AG09319 (cell line): ENCODE measurements at places on chromosomes 3 and 15.

DNA sequence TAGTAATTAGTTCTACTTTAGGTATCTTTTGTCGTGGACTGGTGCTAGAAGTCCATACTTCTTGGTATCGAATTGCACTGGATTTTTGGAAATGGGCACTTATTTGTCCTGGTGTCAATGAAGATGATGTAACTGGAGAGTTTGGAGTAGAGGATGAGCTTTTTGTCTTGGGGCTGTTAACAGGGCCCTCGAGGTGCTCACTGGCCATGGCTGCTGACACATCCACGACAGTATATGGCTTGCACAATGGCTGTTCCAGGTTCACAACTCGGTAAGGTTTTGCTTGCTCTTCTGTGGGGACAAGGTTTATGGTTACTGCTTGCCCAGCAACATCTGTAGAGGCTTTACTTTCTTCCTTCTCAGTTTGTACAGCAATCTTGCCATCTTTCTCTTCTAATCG, 109.4 kb upstream of the TSPAN3 start:
- no peak for DNase-seq

DNA sequence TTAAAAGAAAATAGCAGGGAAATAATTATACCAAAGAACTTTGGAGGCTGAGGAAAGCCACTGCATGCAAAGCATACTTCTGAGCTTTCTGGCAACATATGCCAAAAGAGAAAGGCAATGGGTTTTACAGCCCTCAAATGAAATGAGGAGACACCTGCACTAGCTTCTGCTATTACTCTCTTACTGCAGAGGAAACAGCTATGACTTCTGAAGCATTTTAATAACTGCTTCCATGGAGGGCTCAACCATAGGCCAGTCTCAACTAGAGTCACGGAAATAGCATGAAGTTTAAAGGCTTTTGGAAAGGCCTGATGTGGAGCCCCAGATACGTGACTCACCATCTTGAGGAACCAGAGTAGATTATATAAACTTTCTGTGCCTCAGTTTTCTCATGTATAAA, 114.8 kb downstream of the OXNAD1 start:
- DNase-seq = no peak

DNA sequence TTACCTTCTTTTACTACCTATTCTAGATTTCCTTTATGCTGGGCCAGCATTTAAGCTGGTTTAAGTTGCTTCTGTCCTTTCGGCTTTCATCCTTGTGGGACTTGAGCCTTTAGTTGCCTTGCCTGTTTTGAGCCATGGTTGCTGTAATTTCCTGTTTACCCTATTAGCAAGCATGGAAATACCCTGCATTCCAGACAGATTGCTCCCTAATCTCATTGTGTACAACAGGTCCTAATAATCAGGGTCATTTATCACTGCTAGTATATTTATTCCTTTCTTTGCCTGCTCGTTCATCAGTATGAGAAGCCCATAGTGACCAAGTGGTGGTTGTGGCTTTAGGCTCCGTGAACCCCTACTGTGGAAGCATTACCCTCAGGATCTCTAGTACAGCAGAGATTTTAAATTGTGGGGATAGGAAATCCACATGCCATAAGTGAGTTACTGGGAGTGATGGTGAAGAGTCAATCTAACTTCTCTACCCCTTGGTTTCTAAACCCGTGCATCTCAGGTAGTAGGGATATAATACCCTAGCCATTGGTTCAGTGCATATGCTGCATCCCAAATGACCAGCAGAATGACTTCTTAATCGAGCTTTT, 31.9 kb downstream of the NCK1 start:
- DNase-seq = peak; percentile 40

DNA sequence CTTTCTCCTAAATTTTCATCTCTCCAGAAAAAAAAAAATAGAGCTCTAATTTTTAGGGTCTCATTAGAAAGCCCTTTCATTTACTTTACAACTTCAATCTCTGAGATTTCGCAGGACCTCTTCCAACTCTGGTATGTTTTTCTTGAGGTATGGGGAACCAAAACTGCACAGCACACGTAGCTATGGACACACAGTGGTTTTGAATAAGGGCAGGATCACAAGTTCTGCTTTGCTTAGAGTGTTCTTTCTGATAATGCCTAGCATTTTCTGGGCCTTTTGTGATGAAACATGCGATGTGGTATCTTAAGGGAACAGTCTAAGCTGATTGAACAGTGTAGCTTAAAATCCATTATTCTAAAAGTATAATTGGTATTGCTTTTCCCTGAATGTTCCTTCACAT, 25.3 kb downstream of the ZNF592 start:
- DNase-seq = no peak

- peak; percentile 29 for DNase-seq
Observed at GRCh38 chr15:73081321-73081958, 29.2 kb downstream of the NEO1 start.

DNA sequence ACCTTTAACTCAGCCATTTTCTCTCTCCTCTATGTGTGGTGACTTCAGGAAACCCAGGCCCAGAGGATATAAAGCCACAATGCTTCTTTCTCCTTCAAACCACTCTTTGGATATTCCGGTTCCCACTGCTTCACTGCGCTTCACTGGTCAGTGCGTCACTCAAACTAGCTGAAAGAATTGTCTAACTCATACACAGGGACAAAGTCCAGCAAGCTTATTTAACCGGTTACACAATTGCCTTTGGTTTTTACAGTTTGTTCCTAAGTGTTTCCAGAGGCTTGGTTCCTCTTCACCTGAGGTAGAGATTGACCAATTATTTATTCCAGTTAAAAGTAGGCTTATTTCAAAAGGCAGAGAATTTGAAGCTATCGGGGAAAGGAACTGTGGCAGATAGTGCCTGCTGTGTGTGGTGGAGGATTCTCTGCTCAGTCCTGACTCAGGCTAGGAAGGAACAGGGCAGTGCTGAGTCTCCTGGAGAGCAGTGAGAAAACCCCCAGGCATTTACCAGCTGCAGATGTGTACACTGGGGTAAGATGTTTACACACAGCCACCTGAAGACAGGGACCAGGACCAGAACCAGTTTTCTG, at the start of gene HGD:
HGD (minus strand) TSS at position 145 of the 587 bp plus-strand sequence; CDS start at position 17, 128 bp downstream.
- no peak for DNase-seq

GRCh38 chr15:49199666-49200065, 29.6 kb downstream of the GALK2 start:
- DNase-seq = peak; percentile 15

GRCh38 chr3:149638228-149639092, 19.4 kb downstream of the WWTR1 start:
- peak; percentile 67 for DNase-seq

DNA sequence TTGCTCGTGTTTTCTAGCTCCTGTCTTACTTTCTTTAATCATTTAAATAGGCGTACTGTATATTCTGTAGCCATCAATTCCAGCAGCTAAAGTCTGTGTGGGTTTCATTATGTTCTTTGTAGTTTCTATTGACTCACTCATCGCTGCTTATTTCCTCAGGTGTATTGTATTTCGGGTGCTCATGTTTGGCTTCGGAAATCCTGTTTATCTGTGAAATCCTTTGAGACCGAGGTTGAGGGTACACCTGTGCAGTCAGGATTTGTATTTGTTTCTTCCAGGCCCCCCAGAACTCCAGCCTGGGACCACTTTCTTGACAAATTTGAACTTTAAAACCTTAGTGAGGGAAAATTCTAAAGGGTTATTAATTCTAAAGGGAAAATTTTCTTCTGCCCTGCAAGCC, 2.0 kb upstream of the PAK2 start:
- DNase-seq = no peak

DNA sequence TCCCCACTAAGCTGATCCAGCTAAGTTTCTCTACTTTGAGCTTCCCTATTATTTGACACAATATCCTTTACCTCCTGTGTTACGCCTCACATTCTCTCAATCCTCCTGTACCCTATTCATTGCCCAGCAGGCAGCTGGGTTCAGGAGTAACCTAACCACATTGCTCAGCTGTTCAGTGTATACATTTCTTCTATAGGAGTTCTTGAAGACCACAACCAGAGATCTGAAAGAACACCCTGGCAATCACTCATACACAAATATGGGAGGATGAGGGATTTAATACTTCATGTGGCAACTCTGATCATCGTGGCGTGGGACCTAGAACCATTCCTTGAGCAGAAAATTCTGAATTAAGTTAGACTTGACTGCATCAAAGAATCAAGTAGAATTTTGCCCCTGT, 346.8 kb upstream of the ARPP21 start:
- no peak for DNase-seq

DNA sequence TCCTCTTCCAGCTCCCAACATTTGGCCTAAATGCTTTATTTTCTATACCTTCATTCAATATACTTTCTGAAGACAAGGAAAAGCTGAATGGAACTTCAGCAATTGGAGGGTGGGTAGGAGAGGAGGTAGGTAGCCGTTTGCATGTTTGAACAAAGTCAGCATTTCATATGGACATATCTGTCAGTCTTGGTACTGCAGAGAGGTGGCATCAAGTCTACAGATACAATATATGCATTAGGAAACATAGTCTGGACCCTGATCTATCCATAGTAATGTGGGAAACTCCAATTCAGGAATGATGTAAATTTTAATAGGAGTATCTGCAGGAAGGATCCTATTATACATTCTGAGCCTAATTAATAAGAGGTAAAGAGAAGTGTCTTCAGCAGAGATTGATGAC, 526.4 kb downstream of the MECOM start:
- DNase-seq = no peak

- DNase-seq = no peak
Observed at GRCh38 chr3:101854608-101855304, 5.4 kb downstream of the NFKBIZ start.

DNA sequence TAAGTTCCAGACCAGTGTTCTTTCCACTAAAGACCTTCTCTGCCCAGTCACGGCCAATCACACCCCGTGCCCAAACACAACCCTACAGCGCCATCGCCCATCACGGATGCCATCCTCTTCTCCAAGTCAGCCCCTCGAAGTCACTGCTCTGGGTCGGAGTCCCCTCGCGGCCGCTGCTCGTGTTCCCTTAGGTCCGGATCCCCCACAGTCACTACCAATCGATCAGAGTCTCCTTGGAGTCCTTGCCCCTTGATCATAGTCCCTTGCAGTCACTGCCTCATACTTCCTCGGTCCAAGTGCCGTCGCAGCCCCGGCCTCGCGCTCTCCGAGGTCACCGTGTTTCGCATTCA, 461 bp downstream of the PCYT1A start:
- no peak for DNase-seq

DNA sequence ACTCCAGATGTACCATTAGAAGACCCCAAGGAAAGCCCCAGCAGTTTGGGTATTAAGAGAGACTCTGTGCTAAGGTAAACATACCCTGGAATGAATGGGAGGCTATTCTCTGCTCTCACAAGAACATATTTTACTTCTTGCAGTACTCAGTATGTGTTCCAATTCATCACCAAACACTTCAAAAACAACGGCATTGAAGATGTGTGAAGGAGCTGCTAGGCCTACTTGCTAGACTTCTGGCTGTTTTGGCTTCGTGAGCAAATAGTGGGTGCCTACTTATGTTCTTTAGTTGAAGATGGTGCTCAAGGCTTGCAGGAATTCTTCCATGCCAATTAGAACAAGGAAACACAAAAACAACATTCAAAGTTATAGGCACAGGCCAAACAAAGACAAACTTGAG, 514.5 kb downstream of the ROBO1 start:
- no peak for DNase-seq

DNA sequence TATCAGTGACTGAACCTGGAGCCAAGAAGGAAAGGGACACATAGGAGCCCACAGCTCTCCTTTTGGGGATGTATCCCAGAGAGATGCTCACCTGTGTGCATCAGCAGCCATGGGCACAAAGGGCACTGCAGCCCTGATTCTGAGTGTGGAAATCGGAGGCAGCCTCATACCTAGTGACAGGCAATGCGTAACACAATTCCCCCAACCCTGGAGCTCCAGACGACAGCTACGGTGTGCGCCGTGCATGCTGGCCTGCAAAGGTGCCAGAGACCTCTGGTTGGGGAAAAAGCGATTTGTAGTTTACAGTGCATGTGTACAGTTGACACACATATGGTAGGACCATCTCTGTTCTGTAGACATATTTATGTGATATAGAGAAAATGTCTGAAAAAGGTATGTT, 59.0 kb upstream of the PLXNA1 start:
- no peak for DNase-seq

GRCh38 chr15:65632780-65633375, 11.1 kb downstream of the SLC24A1 start:
- no peak for DNase-seq

DNA sequence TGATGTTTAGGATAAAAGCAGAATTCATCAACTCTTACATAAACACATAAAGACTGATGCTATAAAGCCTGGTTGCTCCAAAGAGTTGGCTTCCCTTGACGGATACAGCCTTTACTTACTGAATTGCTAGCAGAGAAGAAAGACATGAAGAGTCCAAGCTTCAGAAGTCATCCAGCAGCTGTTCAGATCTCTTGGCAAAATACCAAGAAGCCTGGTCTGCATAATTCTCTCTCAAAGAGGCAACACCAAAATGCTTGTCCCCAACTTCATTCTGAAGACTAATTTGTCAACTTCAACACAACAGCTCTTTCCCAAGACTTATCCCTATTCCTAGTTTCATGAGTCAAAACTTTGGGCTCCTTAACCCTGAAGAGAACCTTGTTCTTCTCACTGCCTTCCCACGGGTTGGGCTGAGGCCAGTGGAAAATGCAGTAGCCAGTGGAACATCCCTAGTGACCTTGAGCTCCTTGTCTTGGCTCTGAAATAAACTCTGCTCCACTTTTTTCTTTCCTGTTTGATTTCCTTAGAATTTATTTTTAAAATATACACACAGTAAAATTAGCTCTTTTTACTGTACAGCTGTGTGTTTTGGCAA, 119.2 kb upstream of the THBS1 start:
- DNase-seq = no peak

DNA sequence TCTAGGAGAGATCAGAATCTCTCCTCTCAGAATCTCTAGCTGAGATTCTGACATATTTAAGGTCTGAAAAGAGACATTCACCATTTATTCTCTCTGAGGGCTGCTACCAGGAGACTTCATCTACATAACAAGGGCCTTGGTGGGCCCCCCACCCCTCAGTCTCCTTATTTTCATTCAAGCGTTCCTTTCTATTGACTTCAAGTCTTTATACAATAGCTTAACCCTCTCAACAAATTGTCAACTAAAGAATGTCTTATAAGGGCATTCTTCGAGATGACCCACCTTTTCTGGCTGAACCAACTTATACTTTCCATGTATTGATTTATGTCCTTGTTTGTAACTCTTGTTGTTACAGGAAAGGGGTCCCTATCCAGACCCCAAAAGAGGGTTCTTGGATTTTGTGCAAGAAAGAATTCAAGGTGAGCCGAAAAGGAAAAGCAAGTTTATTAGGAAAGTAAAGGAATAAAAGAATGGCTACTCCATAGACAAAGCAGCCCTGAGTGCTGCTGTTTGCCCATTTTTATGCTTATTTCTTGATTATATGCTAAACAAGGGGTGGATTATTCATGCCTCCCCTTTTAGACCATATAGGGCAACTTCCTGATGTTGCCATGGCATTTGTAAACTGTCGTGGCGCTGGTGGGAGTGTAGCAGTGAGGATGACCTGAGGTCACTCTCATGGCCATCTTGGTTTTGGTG, 209.5 kb upstream of the ALCAM start:
- DNase-seq = no peak

- DNase-seq = no peak
Observed at GRCh38 chr3:129003578-129004112, 2.5 kb downstream of the EFCC1 start.

- DNase-seq = no peak
Observed at GRCh38 chr3:20042331-20042730, 2.1 kb downstream of the KAT2B start.

- no peak for DNase-seq
Observed at GRCh38 chr15:41106947-41107346, 9.1 kb downstream of the INO80 start.
